ENCODE measurements at places on chromosomes 3 and 15.

DNA sequence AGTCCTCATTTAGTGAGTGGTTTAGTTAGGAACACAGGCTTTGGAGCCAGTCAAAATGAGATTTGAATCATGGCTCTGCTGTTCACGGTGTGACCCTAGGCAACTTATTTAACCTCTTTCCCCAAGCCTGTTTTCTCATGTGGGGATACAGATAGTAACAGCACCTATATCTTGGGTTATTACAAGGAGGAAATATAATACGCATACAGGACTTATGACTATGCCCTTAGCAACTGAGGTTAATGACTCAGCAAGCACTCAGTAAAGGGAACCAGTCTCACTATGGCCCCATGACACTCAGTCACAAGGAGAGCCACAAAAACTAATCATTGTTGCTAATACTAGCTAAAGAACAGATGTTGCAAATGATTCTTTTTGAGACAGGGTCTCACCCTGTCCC lies 45.9 kb downstream of the SUMF1 start:
- DNase-seq: peak; percentile 38

DNA sequence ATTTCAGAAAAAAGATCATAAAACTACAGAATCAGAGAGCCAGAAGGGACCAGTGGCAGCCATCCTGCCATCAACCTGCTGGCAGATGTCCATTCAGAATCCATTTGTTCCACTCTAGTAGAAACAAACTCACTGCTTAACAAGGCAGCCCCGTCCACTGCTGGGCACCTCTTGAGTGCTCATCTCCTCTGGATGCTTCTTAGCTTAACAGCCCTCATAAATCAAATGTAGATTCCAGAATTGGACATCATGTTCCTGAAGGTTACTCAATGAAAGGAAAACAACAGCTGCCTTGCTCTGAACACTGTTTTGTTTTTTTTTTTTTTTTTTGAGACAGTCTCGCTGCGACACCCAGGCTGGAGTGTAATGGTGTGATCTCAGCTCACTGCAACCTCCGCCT lies 37.3 kb downstream of the ABCC5 start:
- no peak for DNase-seq

DNA sequence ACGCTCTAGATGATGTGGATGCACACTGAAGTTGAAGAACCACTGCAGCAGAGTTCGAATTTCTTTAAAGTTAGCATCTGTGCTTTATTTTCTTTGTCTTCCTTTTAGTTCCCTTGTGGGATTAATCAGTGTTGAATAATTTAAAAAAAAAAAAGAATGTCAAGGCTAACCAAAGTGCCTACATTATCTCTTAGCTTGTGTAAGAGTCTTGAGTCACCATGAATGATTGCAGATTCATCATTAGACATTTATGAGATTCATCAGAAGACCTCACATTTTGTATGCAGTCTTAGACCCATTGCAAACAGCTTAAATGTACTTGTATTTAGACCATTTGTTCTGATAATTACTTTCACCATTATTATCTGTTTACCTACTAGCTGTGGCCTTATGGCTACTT lies 182.2 kb downstream of the FNDC3B start:
- no peak for DNase-seq

- no peak for DNase-seq
Observed at GRCh38 chr3:32147509-32147908, 41.1 kb downstream of the GPD1L start.

DNA sequence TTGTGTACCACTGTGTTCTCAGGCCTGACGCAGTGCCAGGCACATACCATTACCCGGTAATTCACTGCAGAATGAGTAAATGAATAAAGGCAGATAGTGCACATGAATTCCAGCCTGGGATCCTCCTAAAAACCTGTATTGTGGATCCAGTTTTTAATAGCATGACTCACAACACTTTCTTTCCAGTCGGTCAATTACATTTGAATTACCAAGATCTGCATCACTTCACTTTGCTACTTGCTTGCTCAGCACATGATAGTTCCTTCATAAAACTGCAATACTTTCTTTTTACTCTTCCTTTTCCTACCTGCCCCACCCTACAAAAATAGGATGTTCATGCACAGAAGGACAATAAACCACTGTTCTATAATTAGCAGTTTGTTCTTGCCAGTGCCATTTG lies 553.8 kb downstream of the MAGI1 start:
- no peak for DNase-seq

DNA sequence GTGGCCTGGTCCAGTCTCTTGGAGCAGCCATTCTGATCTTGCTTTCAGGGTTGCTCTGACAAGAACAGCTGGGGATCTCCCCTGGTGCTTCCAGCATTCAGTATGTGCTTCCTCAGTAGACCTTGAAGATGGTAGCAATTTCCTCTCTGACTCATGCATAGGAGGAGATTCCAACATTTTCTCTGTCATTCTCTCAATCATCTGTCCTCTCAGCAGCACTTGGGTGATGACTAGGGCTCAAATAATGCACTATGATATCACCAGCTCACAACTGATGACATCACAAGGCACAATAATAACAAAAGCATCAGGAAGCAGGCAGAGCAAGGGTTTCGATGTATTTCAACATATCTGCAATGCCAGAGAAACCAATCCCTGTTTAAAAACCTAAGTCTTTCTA lies 52.7 kb downstream of the NFKBIZ start:
- DNase-seq: no peak

GRCh38 chr3:122679882-122680474 lies 661 bp upstream of the PARP14 start:
- no peak for DNase-seq

Data from GM13977 (cell line).